Iris pigment epithelial cell (primary cell): ENCODE measurements at places on chromosomes 11 and 22.
A peak's percentile ranks its signal among the peaks of the same experiment; 100 is the strongest.

DNA sequence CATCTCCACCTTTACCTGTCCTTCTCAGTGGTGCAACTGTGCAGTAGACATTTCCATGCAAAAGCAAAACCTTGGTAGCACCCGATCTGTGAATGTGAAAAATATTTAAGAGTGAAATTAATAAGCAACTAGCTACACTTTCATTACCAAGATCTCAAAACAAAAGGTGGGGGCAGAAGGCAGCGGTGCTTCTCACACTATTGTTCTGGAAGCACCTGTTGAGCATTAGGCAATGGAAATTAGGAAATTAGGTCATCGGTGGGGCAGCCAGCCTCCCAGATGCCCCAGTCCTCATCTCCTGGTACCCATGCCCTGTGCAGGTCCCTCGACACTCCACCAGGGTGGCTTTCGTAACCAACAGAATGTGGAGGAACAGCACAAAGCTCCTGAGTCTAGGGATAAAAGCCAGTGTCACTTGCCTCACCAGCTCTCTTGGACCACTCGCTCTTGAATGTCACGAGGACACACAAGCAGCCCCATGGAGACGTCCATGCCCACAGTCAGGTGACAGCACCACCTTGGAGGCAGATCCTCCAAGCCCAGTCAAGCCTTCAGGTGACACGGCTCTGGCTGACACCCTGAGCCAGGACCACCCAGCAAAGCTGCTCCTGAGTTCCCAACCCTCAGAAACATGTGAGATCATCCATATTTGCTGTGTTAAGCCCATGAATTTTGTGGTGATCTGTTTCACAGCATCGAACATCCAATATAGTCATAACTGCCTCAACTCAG, 3.3 kb downstream of the LTO1 start:
- no peak for DNase-seq

DNA sequence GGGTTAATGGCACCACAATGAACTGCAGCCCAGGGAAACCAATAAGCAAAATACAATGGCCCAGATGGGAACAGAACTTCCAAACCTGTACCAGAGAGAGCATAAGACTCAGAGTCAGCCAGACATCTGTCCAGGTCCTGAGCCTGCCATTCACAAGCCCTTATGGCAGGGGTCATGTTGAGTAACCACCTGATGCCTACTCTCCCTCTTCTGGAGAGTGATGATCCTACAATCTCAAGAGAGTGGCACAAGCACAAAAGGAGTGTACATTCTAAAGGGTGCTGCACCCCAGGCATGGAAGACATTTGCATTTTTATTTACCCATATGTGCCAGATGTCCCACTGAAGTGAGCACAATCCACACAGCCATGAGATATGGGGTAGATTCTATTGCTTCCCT, 10.6 kb downstream of the TENM4 start:
- no peak for DNase-seq

GRCh38 chr22:36371920-36372319, 15.8 kb downstream of the MYH9 start:
- no peak for DNase-seq

DNA sequence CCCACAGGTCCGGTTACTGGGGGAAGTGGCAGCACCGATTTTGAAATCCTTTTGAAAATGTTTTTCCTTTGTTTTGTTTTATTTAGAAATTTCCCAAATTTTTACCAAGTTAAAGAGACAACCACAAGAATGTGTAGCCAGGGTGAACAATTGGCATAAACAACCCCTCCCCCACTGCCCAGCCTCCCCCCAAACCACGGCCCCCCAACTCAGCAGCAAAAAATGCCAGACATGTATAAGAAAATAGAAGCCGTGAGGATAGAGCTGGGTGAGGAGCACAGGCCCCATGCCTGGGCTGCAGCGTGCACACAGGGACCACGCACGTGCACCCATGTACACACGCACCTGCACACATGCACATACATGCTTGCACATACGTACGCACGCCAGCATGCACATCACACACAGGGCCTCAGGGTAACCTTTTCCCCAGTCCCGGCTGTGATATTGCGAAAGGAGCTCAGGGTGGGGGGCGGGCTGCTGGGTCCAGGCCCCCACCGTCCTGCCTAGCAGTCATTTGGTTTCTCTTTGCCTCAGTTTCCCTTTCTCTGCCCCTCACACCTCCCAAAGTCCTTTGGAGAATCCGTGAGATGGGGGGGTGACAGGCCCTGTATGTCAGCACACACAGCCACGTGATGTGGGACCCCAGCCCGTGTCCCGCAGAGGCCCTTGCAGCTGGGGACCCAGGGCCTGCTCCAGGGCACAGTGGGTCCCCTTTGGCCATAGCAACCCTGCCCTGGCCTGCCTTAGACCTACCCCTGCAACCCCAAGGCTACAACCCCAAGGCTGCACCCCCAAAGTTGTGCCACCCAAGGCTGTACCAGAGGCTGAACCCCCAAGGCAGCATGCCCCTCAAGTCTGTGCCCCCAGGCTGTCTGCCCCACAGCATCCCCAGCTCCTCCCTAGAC, 42.9 kb downstream of the IGF2 start:
- DNase-seq: peak; percentile 46

GRCh38 chr22:22955866-22956535, 68.4 kb downstream of the IGLL5 start:
- DNase-seq: peak; percentile 70

GRCh38 chr22:35531676-35532075, 9.0 kb upstream of the RASD2 start:
- DNase-seq: no peak

- no peak for DNase-seq
Observed at GRCh38 chr11:43404836-43405479, 46.2 kb downstream of the TTC17 start.

DNA sequence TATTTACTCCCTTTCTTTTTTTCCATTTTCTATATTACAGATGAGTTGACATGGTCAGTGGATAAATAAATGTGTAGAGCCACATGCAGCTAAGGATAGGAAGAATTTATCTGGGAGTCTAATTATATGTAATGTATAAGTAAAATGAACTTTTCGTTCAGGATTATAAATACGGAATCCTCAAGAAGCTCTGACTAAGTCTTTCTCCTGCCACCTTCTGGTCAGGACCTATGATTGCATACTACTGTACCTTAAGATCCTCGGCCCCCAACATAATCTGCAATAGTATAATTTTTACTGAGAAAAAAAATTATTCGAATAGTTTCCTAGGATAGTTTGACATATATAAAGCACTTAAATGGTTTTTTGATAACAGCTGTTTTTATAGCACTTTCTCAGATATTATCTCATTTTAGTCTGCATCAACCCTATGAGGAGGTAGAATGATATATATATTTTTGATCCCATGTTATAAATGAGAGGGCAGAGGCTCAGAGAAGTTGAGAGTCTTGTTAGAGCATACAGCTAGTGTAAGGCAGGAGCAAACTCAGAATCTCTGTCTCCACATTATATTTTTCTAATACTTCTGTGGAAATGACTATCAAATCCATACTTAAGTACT, 36.1 kb downstream of the CCDC90B start:
- peak; percentile 63 for DNase-seq

- DNase-seq: no peak
Observed at GRCh38 chr11:27414644-27415043, 51.6 kb upstream of the CCDC34 start.

DNA sequence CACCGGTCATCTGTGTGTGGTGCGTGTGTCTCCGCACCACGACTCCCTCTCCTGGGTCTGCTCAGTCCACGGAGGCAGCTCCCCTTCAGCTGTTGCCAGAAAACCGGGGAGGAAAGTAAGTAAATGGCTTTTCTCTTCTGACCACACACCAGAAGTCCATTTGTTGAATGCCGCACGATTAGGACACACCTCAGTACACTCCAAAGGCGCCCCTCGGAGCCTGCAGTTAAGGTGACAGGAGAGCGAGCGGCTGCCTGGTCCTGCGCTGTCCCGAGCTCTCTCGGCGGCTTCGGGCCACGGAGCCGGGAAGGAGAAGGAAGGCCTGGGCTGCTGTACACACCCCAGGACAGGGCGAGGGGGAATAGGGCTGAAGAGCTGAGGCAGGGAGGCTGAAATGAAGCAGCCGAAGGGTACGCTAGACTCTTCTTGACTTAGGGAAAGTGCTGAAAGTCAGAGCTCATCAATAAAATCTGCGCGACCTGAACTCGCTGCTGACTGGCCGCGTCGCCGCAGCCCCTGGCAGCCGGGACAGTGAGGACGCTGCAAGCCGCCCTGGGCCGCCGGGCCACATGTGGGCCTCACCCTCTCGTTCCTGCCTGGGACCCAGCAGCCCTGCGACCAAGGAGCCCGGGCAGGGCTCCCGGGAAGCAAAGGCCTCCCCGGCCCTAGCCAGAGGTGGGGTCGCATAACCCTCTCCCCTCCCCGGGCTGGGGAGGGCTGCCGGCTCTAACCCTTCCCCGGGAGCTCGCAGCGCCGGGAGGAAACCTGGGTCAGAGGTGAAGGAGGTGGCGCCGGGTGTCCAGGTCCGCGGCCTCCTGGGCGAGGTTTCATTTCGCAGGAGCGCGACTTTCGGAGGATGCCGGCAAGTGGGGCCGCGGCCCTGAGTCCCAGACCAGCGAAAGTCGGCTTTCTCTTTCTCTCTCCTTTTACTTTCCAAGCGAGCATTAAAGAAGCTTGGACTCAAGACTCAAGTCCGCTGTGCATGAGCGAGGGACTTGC, 1.6 kb upstream of the PAX6 start:
- no peak for DNase-seq

DNA sequence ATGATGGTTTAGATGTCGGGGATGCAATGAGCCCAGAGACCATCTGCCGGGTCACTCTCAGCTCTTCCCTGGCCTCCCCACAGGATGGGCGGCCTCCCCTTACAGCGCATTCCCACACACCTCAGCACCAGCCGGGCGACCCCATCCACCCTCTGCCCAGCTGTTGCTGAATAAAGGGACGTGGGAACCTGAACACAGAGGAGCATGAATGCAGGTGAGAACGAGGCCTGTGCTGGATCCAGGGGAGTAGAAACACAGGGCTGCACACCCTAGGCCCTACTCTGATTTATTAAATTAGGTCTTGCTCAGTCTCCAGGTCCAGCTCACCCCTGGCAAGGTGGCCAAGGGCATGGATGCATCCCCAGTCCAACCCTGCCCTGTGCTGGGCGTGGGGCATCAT, 180.5 kb downstream of the CTTN start:
- no peak for DNase-seq

GRCh38 chr11:390175-390574, 3.8 kb upstream of the PKP3 start:
- no peak for DNase-seq

DNA sequence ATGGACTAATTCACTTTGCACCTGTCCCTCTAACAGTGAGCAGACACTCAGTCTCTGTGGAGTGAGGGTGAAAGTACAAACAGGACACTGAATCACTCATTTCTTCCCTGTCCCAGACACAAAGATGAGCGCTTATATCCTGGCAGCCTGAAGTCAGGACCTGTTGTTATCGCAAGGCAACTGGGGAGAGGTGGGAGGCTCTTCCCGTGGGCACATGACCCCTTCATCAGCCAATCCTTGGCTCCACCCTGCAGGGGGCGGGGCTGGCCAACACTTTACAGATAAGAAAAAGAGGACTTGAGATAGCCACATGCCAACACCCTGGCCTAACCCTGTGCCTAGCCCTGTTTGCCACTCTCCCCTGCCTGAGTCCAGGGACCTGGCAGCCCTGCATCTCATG, 29.5 kb upstream of the TESMIN start:
- DNase-seq: peak; percentile 14

GRCh38 chr22:24540470-24540869, 14.5 kb downstream of the GUCD1 start:
- DNase-seq: no peak

GRCh38 chr11:68369756-68370155, 57.4 kb downstream of the LRP5 start:
- DNase-seq: no peak

- no peak for DNase-seq
Observed at GRCh38 chr11:60910281-60910687, 3.7 kb upstream of the TMEM109 start.

DNA sequence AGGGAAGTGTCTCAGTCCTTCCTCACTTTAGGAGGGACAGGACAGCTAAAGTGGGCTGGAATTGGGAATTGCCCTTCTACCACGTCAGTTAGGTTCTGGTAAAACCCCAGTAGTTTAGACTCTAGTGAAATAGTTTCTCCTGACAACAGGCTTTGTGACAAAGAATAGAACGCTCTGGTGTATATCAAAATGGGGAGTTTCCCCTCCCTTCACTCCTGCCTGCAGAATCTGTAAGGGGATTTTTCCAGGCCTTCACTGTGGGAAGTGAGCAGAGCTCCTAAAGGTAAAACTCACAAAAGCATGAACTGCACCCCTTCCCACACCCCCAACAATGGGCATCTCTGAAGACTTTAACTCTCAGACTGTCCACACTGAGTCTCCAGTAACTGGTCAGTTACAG, 460.9 kb upstream of the LRRC4C start:
- no peak for DNase-seq

DNA sequence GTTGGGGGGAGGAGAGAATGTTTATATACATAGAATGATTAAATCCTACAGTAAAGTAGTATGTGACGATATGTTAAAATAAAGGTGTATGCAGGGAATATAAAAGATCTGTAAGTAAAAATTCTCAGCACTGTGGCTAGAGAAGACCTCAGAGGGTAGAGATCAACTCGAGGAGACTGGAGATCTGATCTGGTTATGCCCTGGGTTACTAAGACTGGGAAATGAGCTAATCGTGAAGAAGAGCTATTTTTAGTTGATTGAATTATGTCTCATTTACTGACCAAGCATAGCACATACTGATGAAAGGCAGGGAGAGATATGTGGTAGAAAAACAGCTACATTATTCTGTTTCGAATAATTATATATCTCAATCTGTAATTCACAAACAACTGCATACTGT, 42.8 kb upstream of the ALKBH3 start:
- peak; percentile 11 for DNase-seq

DNA sequence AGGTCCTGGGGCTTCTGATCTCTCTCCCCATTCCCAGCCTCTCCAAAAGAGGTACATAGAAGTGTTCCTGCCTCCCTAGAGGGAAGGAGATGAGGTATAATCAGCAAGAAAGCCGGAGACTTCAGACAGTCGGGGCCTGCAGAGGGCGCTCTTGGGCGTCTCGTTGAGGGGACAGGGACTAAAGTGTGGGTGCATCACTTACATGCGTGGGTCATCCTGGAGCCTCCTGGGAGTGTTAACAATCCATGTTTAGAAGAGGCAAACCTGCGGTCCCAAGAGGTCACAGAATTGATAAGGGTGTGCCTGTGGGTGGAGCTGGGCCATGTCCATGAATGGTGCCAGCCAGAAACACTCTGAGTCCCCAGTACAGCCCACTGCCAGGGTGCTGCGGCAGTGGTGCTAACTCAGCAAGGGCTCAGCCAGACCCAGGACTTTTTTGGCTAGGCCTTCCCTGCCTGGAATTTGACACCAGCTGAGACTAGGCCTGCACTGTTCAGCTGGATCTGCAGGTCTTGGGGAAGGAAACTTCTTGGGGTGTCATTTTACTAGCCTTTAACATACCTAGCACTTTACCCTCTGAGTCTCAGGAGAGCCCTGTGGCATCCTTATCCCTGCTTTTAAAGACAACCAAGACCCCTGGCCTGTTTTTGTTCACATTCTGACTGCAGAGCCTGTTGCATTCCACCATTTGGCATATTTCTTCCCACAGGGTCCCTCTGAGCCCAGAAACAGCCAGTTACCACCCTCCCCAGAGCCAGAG, 5.5 kb downstream of the YDJC start:
- peak; percentile 28 for DNase-seq
